ENCODE measurements at places on chromosomes 12 and 14.

DNA sequence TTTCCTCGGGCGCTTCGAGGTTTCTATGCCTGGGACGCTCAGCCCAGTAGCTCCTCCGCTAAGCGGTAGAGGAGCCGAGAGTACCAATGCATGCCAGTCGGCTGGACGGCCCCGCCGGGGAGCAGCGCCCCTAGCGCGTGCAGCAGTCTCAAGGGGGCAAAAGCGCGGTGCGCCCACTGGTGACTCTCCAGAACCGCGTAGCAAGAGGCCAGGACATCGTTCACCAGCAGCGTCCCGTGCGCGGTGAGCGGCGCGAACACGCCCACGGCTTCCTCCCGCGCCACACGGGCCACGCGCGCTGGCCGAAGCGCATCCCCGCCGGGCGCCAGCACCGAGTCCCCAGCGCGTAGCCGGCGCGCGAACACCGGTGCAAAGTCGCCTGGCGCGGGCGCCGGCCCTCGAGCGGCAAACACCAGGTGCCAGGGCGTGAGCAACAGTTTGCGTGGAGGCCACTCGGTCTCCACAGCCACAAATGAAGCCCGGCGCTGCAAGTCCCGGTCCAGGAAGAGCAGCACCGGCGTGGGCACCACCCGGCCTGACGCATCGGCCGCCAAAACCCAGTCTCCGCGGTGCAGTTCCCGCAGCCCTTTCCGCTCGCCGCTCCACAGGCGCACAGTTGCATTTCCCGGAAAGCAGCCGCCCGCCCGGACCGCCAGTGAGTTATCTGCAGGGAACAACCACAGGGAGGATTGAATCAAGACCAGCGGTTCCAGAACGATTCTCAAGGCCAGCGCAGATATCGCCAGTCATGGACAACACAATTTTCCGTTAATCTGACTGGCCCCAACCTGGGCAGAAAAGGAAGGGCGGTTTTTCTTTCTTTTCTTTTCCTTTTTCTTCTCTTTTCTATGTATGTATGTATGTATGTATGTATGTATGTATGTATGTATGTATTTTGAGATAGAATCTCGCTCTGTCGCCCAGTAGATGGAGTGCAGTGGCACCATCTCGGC lies 4.5 kb downstream of the DHH start:
- peak; percentile 71 for DNase-seq

GRCh38 chr12:23795494-23795893 lies 154.0 kb downstream of the SOX5 start:
- no peak for DNase-seq

- DNase-seq = peak; percentile 55
Observed at GRCh38 chr12:132354211-132354981, 25.0 kb upstream of the GALNT9 start.

GRCh38 chr12:27013611-27014084 lies 536 bp downstream of the TM7SF3 start:
- no peak for DNase-seq

- DNase-seq = no peak
Observed at GRCh38 chr14:95765051-95765450, 51.1 kb upstream of the TCL1A start.

DNA sequence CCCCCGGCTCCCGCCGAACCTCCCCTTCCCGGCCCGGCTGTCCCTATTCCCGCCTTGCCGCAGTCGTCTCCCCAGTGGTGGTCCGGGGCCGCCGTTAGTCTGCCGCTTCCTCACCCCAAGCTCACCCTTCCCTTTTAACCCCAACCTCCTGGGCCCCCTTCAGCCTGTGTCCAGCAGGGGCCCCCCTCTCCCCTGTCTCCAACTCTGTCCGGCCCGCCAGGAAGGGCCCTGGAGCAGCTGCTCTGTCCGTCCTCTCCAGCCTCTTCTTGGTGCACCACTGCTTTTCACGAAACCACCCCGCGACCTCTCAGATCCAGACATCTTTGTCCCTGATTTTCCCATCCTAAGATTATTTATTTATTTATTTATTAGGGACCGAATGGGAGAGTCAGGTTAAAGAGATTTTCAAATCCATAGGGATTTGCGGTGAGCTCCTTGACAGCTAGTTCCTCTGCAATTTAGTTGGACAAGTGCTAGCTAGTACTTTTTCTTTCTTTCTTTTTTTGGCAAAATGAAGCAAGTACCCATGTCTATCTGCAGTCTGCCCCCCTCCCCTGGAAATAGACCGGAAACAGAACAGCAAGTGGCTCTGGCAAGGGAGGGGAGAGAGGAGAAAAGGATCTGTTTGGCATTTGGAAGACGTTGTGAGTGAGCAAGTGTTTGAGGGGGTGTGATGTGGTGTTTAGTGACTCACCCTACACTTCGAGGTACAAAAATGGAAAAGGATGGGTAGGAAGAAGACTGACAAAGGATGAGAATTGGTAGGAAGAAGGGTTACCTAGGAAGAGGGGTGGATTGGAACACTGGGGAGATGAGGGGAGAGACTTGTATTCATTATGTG lies 632 bp downstream of the UBR7 start:
- DNase-seq = no peak

- no peak for DNase-seq
Observed at GRCh38 chr12:5138845-5139244, 95.2 kb downstream of the KCNA5 start.

GRCh38 chr12:26046906-26047305 lies 77.9 kb downstream of the BHLHE41 start:
- DNase-seq = no peak

DNA sequence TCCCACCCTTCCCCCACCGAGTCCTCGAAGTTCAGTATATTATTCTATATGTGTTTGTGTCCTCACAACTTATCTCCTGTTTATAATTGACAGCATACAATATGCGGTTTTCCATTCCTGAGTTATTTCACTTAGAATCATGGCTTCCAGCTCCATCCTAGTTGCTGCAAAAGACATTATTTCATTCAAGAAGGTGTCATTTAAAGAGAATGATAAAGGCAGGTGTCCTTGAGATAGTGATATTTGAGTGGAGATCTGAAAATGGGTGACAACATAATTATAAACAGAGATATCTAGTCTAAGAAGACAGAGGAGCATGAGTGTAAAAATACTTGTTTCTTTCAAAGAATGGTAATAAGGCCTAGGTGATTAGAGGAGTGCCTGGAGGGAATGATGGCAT lies 876.8 kb downstream of the SLC6A15 start:
- no peak for DNase-seq

GRCh38 chr14:92848887-92849286 lies 54.8 kb downstream of the GOLGA5 start:
- no peak for DNase-seq

- peak; percentile 87 for DNase-seq
Observed at GRCh38 chr12:124391340-124392261, 96.7 kb downstream of the RFLNA start.

DNA sequence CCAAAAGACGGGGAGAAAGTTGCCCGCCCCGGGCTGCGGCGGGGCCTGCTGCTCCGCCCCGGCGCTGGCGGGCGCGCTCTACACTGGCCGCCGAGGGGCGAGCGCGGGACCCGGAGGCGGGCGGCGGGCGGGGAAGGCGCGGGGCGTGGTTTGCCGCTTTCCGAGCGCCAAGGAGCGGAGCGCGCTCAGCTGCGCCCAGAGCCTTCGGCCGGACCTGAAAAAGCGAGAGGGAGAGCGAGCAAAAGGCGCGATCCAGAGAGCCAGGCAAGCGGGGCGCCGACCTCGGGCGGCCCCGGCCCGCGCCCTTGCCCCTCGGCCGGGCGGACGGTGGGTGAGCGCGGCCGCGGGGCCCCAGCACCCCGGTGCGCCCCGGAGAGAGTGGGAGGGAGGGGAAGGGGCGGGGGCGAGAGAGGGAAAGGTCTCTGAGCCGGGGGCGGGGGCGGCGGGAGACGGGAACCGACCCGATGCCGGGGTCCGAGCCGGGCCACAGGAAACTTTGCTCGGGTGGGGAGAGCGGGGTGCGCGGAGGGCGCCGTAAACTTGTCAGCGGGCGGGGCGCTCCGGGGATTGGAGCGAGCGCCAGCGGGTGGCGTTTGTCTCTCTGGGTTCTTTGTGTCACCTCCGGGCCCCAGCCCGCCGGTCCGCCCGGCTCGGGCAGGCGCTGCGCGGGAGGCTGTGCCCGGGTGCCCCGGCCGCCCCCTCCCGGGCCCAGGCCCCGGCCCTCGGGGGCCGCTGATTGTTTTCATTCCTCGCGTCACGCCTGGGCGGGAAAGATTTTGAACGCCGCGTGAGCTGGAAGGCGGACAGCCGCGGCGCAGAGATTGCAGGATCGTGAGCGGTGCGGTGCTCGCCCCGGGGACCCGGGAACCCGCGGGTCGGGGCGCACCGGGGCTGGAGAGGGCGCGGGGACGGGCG lies at the start of gene SYNE2:
Gene SYNE2 (plus strand): TSS at position 188 of the 915 bp plus-strand sequence. CDS start 56,145 bp downstream, outside the sequence.
- DNase-seq = peak; percentile 91

DNA sequence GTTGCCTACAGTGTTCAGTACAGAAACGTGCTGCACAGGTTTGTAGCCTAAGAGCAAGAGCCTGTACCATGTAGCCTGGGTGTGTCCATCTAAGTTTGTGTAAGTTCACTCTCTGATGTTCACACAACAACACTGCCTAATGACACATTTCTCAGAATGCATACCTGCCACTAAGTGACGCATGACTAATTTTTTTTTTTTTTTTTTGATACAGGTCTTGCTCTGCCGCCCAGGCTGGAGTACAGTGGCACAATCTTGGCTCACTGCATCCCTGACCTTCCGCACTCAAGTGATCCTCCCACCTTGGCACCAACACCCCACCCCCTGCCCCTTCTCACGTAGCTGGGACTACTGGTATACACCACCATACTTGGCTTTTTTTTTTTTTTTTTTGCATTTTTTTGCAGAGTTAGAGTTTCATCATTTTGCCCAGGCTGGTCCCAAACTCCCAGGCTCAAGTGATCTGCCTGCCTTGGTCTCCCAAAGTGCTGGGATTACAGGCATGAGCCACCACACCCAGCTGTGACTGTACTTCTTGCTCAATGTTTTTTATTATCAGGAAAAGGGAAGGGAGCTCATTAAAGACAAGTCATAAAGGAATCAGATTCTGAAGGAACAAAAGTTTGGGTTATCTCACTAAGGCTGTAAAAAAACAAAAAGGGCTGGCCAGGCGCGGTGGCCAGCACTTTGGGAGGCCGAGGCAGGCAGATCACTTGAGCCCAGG lies 10.0 kb upstream of the CDC42BPB start:
- DNase-seq = no peak

GRCh38 chr12:15823360-15824128 lies 34.4 kb upstream of the EPS8 start:
- no peak for DNase-seq

GRCh38 chr12:108856428-108857157 lies 790 bp downstream of the SSH1 start:
- peak; percentile 88 for DNase-seq

DNA sequence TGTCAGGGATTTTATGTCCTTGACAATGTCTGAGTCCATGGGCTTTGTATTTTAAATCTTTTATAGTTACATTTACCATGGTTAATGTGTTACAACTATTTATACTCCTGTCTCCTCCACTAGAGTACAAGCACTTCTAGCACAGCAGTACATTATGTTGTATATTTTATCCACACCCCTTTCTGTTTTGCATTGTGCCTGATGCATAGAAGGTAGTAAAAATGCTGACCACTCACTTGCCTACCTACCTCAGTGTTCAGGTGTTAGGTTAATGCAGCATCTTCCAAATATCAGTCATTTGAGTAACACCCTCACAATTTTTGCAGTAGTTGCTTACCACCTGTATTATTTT lies 31.1 kb upstream of the SLC38A2 start:
- no peak for DNase-seq

DNA sequence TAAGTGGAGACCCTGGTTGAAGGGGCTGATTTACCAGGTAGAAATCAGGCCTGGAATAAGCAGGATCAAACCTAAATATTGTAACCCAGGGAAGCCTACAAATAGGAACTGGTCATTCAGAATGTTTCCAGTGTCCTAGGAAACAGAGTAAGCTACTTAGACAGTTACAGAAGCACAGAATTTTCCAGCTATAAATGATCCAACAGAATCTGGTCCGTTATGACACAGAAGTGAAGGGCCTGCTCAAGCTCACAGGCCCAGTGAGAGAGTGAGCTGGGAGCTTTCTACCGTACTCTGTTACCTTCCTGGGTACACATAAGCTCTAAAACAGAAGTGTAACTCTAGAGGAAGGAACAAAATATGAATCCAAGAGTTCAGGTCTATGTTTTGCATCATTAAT lies 119.1 kb downstream of the TTC7B start:
- no peak for DNase-seq

- peak; percentile 82 for DNase-seq
Observed at GRCh38 chr12:121240484-121241101, 30.7 kb downstream of the P2RX4 start.

- no peak for DNase-seq
Observed at GRCh38 chr12:69385038-69385437, 25.5 kb downstream of the YEATS4 start.

DNA sequence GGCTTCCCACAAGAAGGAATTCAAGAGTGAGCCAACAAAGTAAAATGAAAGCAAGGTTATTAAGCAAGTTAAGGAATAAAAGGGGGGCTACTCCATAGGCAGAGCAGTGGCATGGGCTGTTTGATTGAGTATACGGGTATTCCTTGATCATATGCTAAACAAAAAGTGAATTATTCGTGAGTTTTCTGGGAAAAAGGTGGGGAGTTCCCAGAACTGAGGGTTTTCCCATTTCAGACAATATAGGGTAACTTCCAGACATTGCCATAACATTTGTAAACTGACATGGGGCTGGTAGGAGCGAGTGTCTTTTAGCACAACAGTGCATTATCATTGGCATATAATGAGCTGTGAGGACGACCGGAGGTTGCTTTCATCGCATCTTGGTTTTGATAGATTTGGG lies 2.0 kb upstream of the BCL2L14 start:
- no peak for DNase-seq

DNA sequence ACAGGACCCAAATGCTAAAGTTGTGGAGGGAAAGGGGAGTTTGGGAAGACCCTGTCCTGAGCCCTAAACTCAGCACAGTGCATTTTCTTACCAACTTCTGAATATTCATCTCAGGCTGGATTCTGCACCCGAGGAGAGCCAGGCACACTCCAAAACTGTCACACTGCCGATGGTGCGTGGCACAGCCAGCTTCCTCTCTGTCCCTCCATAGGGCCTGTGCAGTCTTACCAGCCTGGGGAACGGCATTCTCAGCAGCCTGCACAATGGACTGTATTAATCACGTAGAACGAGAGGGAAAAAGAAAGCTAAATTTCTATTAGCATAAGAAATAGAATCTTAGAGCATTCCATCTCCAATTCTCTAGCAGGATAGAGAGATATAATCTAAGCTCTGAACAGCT lies 71.3 kb upstream of the GPATCH2L start:
- no peak for DNase-seq

DNA sequence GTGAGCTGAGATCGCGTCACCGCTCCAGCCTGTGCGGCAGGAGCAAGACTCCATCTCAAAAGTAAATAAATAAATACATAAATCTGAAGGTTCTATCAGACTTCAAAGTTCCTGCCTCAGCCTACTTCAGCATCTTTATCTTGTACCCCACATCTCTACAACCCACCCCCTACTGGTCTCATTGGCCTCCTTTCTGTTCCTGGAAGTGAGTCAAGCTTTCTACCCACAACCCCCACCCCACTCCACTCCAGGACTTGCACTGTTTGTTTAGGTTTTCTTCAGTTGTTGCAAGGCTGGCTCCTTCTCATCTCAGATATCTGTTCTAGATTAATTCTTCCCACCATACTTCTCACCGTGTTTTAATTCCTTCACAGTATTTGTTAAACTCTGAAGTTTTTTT lies 714 bp upstream of the PSMC6 start:
- DNase-seq = no peak

All from upper lobe of right lung (tissue), 1 donor.